ENCODE measurements at places on chromosomes 13 and 19.

GRCh38 chr13:113545455-113545930 lies 39.1 kb upstream of the TFDP1 start:
- DNase-seq: no peak

DNA sequence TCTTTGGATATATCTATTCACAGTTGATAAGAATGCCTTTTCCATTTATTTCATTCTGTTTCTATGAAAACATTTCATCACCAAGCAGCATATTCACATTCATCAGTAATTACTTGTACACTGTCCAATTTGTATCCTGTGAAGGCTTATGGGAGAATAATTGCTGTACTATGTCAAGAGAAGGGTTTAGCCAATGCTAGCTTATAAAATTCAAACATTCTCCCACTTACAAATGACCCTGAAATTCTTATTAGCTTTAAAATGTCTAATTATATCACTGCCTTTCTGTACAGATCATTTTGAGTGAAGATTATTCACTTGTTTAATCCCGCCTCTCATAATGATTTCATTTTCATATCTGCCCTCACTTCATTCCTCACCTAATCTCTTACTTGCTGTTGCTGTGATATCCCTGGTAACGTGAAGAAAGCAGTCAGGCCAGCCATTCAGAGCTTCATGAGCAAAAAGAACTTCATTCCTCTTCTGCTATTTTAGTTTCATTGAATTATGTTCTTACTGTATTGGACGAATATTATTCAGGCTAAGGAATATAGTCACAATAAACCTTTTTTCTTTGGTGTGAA lies 778.7 kb downstream of the OLFM4 start:
- DNase-seq: no peak

- DNase-seq: peak; percentile 63
Observed at GRCh38 chr13:26011996-26012821, 39.6 kb downstream of the SHISA2 start.

DNA sequence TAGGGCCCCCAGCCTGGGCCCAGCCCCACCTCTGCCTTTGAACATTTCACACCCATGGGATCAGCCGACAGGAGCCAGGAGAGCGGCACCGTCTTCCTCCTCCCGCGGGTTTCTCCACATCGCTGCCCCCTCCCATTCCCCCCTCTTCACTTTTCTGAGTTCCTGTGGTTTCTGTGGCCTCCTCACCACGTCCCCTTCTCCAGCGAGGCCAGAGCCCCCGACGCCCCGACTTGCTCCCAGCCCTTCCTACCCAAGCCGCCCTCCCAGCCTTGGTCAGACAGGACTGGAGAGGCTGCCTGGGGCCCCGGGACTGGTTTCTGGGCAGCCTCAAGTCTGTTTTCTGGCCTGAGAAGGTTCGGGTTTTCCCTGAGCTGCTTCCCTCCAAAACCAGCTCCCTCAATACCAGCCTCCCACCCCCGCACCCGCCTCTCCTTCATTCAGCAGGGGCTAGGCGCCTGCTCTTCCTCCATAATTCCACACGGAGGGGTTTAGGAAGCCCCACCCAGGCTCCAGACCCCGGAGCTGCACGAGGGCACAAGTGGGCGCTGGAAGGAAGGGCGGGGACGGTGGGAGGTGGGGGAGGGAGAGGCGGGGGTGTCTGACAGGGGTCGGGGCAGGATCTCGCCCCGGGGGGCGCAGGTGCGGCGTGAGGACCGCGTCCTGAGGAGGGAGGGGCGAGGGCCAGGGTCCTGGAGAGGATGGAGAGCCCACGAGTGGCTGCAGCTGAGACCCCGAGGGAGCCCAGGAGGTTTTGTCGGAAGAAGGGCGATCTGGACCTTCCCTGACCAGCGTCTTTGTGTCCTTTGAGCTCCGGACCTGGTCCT lies 4.0 kb upstream of the SIGLEC10 start:
- no peak for DNase-seq

GRCh38 chr13:73870970-73871935 lies 263.0 kb downstream of the KLF12 start:
- no peak for DNase-seq

- DNase-seq: no peak
Observed at GRCh38 chr13:51603716-51604115, 19.5 kb downstream of the WDFY2 start.

GRCh38 chr13:105343134-105343806 lies 1192.2 kb downstream of the EFNB2 start:
- DNase-seq: no peak

DNA sequence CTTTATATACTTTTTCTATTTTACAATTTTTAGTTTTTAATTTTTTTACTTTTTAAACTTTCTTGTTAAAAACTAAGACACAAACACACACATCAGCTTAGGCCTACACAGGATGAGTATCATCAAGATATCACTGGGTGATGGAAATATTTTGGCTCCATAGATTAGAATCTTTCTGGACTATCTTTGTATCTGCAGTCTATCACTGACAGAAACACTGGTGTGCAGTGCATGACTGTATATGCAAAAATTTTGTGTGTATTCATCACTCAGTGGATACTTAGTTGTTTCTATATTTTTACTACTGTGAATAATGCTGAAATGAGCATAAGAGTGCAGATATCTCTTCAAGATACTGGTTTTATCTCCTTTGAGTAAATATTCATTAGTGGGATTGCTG lies 68.0 kb upstream of the GPC6 start:
- no peak for DNase-seq

- no peak for DNase-seq
Observed at GRCh38 chr19:39182174-39182505, 14.6 kb upstream of the NCCRP1 start.

DNA sequence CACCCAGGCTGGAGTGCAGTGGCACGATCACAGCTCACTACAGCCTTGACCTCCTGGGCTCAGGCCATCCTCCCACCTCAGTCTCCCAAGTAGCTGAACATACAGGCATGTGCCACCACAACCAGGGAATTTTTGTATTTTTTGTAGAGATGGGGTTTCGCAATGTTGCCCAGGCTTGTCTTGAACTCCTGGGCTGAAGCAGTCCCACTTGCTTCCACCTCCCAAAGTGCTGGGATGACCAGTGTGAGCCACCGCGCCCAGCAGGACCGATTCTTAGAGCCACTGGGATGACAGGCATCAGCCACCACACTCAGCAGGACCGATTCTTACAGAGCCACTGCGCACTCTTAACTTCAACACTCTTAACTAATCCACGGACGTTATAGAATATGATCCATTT lies 54.9 kb upstream of the RANBP3 start:
- no peak for DNase-seq

DNA sequence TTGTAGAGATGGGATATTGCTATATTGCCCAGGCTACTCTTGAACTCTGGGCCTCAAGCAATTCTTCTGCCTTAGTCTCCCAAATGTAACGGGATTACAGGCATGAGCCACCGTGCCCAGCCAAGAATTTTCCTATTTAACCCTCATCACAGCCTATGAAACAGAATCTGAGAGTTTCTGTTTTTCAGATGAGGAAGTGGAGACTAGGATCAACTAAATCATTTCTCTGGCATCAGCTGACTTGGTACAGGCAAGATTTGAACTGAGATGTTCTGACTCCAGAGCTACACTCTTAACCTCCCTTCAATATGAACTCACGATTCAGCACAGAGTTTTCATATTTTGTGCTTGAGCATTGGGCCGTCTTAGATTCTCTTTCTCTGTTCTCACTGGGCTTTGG lies 8.1 kb downstream of the ZNF460 start:
- DNase-seq: no peak
